Stimulated activated CD4-positive, alpha-beta T cell treated with anti-CD3 and anti-CD28 coated beads, Interleukin-12 subunit alpha, Interleukin-12 subunit beta, amount 100 ng/mL, for 24 hours (primary cell): ENCODE measurements at places on chromosomes 12 and 14.

DNA sequence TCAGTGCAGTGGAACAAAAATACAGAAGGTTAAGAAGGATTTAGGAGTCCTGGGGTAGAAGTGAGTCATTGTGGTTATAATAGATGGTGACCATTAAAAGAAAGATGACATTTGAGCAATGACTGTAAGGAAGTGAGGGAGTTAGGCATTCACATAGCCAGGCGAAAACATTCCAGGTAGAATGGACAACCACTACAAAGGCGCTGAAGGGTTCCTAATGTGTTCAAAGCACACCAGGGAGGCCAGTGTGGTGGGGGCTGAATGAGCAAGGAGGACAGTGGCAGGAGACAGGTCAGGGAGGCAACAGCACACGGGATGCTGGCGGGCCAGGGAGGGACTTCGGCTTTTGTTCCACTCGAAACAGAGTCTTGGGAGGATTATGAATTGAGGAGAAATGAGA, 129.9 kb downstream of the NPAS3 start:
- no peak for DNase-seq

- DNase-seq, result no peak
Measured at GRCh38 chr12:91618281-91618680, 435.7 kb upstream of the DCN start.

DNA sequence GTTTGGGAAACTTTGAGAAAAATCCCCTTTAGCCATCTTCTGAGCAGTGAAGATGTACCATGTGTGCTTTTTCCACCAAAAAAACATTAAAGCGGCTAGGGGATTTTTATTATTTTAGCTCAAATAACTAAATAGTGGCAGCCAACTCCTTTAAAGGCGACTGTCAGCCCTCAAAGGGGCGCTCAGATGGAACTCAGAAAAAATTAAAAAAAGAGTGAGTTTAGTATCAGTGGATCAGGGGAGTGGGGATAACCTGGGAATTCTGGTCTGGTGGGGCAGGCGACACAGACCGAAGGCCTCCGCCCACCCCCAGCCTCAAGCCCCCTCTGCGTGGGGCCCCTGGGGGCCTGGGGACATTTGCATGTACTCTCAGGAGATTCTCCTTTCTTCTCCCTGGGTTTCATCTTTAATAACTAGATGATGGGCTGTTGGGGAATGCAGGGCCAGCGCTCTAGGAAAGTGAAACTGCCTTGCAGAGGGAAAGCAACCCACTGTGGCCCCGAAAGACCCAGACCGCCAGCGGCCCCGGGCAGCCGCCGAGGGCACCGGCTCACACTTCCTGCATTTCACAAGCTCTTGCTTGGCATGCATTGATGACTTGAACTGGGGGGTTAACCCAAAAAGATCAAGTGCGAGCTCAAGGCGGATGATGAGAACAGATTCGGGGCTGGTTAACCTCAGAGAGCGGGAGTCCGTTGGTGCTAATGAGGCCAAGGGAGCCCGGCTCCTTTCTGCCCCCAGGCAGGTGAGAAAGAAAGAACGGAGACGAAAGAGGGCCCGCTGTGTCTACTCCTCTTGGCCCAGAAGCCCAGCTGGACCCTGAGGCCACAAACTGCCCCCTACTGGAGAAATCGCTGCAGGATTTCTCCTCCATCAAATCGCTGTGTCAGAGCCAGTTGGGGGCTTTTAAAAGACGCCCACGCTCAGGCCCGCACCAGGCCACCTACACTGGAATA, 7.3 kb upstream of the BATF start:
- no peak for DNase-seq

GRCh38 chr12:33634544-33634943, 194.9 kb upstream of the SYT10 start:
- DNase-seq, result no peak

DNA sequence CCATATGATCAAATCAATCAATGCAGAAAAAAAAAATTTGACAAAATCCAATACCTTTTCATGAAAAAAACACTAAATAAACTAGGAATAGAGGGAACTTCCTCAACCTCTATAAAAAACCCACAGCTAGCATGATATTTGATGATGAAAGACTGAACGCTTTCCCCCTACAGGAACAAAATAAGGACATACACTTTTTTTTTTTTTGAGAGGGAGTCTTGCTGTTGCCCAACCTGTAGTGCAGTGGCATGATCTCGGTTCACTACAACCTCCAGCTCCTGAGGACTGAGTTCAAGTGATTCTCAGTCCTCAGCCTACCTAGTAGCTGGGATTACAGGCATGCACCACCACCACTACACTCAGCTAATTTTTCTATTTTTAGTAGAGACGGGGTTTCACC, 17.9 kb upstream of the CAMKK2 start:
- DNase-seq, result no peak
